Stimulated activated CD4-positive, alpha-beta T cell treated with anti-CD3 and anti-CD28 coated beads, Interleukin-1b, Interleukin-23, amount 100 ng/mL, for 1 hour (primary cell): ENCODE measurements at places on chromosomes 3 and 15.

DNA sequence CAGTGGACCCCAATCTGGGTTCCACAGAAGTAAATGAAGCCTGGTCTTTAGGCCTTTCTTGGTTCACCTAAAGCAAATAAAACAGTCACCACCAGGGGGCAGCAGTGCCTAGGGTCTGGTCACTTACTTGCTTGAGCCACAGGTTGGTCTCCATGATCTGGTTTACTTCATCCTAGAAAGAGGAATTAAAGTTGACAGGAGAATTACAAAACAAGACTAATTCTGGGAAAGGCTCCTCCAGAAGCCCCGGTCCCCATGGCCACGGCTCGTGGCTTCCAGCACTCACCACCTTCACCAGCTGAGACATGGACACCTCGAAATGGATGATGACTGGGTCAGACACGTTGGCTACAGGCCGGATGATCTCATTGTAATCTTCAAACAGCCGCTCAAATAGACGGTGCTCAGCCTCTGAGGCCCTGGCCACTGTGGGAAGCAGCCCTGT is 2.3 kb downstream of the CHRNA3 start:
- DNase-seq: peak; percentile 74

GRCh38 chr3:127544803-127545201 is 45.7 kb downstream of the TPRA1 start:
- no peak for DNase-seq

- DNase-seq: no peak
These were observed 27.2 kb upstream of the ABHD17C start for GRCh38 chr15:80667936-80668335.

GRCh38 chr3:29892976-29893554 is 612.2 kb downstream of the RBMS3 start:
- no peak for DNase-seq

- no peak for DNase-seq
These were observed 161.5 kb downstream of the FOXP1 start for GRCh38 chr3:71421820-71422566.

DNA sequence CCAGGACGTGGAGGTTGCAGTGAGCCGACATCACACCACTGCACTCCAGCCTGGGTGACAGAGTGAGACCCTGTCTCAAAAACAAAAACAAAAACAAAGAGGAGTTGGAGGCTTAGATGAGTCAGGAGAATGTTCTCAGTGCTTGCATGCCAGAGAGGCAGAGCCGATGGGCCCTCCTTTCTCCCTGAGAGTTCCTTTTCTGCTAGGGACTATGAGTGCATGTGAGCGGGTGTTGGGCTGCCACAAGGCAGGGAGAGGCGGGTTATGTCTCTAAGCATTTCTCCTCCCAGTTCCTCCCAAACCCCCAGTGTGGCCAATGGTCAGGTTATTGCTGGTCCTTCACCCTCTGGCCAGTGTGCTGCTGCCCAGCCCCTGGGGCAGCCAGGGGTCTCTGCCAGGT is 45.1 kb downstream of the RTP1 start:
- no peak for DNase-seq

DNA sequence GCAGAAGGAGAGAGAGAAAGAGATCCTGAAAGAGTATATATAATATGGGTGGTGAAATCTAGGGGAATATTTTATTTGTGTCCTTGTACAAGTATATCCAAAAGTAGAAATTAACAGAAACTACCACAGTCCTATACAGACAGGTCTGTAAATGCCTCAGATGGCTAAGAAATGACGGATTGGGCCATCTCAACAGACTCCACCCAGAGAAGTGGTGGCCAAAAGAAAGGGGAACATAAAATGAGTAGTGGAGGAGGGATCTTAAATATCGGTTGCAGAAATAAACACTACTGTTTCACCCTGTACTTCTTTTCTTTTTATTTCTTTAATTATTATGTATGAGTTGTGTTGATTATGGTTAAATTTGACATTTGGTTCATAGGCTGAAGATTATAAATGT is 47.7 kb downstream of the CCR3 start:
- no peak for DNase-seq

GRCh38 chr3:138136201-138136600 is 4.0 kb upstream of the A4GNT start:
- DNase-seq: no peak

- DNase-seq: no peak
These were observed 185.8 kb upstream of the UBE2E1 start for GRCh38 chr3:23619705-23620637.

DNA sequence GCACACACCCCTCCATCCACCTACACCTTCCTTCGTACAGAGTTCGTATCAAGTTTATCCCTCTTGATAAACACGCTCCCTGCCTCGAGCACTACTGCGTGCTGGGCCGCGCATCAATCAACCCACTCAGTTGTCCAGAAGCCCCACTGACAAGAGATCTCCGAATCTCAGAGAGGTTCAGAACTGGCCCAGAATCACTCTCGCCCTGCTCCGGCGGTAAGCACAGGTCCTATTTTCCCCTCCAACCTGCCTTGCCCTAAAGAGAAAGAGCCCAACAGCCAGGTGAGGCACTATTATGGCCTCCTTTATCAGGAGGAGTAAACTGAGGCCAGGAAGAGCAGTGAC is 494 bp upstream of the NISCH start:
- DNase-seq: no peak

DNA sequence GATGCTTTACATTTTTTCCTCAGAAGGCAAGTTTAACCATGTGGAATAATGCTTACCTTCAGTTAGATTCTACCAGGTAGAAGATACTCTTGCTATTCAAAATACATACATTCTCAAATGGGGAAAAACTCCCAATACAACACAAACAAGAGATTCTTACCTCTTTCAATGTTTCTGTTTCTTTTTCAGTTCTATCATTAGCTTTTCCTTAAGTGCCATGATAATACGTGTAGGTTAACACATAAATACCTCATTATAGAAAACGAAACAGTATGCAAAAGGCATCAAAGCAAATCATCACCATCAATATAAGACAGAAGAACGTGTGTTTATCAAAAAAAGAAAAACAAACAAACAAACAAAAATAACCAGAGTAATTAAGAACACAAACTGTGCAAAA is 300.7 kb upstream of the ROBO1 start:
- no peak for DNase-seq

DNA sequence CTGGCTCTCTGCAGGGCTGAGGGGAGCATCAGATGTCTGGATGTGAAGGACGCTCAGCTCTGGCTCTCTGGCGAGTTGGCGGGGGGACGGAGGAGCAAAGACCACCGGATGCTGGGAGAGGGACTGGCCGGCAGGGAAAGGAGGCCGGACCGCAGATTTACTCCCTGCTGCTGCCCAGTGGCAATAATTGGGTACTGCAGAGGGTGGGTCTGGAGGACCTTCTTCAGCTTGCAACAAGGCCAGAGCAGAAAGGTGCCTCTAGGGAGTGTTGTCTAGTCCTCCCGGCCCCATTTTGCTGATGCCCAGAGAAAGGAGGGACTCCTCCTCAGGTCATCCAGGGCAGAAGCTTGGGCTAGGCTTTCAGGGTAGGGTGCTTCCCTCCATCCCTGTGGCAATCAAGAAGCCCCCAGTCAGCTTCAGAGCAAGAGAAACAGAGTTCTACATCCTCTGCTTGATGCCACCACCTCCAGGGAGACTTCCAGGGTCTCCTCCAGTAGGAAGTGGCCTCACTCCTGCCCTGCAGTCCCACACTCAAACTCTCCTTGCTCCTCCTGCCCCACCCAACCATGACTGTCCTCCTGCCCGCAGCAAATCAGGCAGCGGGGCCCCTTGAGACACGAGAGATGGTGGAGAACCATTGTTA is 20.3 kb upstream of the CSPG4 start:
- no peak for DNase-seq
